ENCODE measurements at places on chromosomes 16 and 17. TPM values are rescaled to one million over a fixed set of nuclear protein-coding genes. Genes with fewer than 3 reads are reported as not detected.

The ARHGAP44 gene
- 31.0 TPM for total RNA-seq

The GINS2 gene
- 7.5 TPM for total RNA-seq

The C17orf50 gene
- not detected for total RNA-seq

The MYH13 gene
- total RNA-seq = not detected

The CES4A gene
- total RNA-seq = 33.8 TPM

The MYLK3 gene
- total RNA-seq = 0.94 TPM

The DERL2 gene
- total RNA-seq = 31.6 TPM
